Ovary (tissue), 10 donors: ENCODE measurements at places on chromosomes 2 and 18. TPM values are rescaled to one million over a fixed set of nuclear protein-coding genes. Genes with fewer than 3 reads are reported as not detected.
A peak's percentile ranks its signal among the peaks of the same experiment; 100 is the strongest.

FBLN7 gene
- 0.18 TPM for total RNA-seq

GRCh38 chr2:52537588-52537987, 1230.0 kb upstream of the CHAC2 start:
- no peak overlapping the region for H3K27ac ChIP-seq
- no peaks in the 10 kb centered on the region for H3K36me3 ChIP-seq
- no peaks in the 10 kb centered on the region for H3K27me3 ChIP-seq
- no peak for DNase-seq

- no peaks in the 10 kb centered on the region for H3K36me3 ChIP-seq
- H3K4me3 ChIP-seq: no peak overlapping the region
- H3K27ac ChIP-seq: no peak overlapping the region
- H3K4me1 ChIP-seq: peaks cover 7% of the 10 kb centered on the region
- no peaks in the 10 kb centered on the region for H3K27me3 ChIP-seq
These were observed 198.6 kb upstream of the EPAS1 start for GRCh38 chr2:46098621-46099062.

IL1B gene
- 2.0 TPM for total RNA-seq

DNA sequence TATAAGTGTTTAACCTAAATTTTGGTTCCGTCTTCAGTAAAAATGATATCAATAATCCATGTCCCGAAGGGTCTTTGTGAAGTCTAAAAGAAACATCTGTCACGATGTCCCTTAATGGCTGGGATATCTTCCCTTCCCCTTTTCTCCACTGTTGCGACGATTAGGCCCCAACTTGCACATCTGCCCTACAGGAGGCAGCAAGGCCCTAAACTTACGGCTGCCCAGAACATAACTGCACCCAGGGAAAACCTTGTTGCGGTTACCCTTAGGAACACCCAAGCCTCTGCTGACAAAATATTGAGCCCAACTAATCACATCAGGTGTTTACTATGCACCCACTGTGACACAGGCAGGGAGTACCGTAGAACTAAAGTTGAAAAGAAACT, 1.3 kb upstream of the SMAD2 start:
- no peak for DNase-seq
- no peaks in the 10 kb centered on the region for H3K4me1 ChIP-seq
- no peaks in the 10 kb centered on the region for H3K27me3 ChIP-seq
- no peak overlapping the region for H3K27ac ChIP-seq
- peak overlapping the region; percentile 82 for H3K4me3 ChIP-seq
- no peaks in the 10 kb centered on the region for H3K36me3 ChIP-seq

DNA sequence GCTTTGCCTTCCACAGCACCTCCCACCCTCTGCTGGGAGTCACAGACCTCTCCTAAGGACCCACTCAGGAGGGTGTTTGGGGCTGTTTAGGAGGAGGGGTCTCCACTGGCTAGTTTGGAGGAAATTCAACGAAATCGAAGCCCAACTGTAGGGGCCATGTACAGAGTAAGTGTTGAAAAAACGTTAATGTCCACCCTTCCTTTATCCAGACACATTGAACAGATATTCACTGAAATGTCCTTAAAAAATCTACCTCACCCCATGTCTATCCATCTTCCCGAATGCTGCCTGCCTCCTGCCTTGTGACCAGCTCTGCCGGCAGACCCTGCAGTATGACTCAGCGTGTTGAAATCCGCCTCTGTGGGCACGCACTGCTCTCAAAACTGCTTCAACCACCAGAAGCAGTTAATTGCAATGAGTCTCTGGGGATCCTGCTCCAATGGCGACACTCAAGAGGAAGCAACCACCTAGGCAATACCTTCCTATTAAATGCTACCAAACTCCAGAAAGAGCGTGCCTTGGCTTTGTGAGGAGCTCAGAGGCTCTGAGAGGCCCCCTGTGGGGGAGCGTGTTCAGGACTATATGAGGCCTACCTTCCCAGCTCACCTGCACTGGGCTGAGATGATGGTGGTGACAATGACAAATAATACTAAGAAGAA, 61.4 kb upstream of the RTN4 start:
- H3K4me1 ChIP-seq: peaks cover 12% of the 10 kb centered on the region
- no peak overlapping the region for H3K4me3 ChIP-seq
- no peak overlapping the region for H3K27ac ChIP-seq
- peak; percentile 65 for DNase-seq
